Astrocyte of the spinal cord (primary cell): ENCODE measurements at places on chromosomes 7 and 10.

DNA sequence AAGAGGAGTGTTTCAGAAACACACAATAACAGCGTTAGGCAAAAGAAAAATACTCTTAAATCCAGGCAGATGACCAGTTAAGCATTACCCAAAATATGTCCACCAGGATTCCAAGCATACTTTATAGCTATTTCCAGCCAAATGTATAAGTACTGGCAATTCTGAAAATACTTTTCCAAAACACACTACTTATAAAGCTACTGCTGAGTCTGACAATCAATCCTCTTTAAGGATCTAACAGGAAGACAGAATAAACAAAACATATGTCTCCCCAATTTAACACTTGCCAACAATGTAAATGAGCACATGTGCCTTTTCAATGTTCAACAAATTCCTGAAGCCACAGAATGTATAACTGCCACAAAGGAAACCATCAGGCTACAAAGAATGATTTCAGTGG lies 370.9 kb downstream of the SORCS1 start:
- no peak for DNase-seq

- DNase-seq: no peak
Measured at GRCh38 chr7:36677769-36678437, 46.4 kb downstream of the AOAH start.

GRCh38 chr7:15720849-15721471 lies 34.5 kb upstream of the MEOX2 start:
- DNase-seq: peak; percentile 64

DNA sequence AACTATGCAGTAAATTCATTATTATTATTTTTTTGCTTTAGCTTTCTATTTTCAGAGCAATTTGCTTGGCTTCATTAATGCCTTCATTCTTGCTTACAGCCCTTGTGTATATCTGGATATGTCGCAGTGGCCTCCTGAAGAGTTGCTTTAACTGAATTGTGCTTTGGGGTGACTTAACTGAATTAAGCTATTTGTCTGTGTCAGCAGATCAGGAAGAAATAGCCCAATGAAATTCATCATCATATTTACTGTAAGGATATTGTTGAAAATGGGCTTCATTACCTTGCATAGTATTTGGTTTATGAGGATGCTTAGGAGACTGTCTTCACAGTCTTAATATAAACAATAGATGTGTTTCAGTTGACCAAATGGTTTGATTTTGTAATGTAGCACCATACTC lies 59.7 kb upstream of the PIP4K2A start:
- no peak for DNase-seq

DNA sequence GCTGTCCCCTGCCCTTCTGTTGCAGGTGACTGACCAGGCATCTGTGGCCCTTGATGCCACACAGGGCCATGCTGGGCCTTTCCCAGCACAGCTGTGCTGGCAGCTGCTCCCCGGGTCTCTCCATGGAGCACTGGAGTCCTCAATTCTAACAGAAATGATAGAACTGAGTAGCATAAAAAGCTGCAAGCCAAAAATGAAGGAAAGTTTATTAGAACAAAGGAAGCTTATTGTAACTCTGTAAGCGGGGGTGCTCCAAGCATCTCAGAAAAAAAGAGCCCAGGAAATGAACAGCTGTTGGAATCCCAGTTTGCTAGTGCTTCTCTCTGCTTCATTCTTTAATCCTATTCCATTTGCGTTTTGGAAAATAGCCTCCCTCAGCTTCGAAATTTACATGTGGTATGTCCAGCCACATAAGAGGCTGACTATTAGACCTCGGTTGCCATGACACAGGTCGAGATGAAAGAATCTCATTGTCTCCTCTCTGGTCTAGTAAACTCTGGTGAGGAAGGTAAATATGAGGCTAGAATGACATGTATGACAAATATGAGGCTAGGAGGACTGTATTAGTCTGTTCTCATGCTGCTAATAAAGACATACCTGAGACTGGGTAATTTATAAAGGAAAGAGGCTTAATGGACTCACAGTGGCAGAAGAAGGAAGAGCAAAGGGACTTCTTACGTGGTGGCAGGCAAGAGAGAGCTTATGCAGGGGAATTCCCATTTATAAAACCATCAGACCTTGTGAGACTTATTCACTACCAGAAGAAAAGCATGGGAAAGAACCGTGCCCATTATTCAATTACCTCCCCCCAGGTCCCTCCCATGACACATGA lies 23.7 kb downstream of the EPDR1 start:
- no peak for DNase-seq

- peak; percentile 52 for DNase-seq
Measured at GRCh38 chr7:41053820-41054219, 649.1 kb downstream of the INHBA start.

DNA sequence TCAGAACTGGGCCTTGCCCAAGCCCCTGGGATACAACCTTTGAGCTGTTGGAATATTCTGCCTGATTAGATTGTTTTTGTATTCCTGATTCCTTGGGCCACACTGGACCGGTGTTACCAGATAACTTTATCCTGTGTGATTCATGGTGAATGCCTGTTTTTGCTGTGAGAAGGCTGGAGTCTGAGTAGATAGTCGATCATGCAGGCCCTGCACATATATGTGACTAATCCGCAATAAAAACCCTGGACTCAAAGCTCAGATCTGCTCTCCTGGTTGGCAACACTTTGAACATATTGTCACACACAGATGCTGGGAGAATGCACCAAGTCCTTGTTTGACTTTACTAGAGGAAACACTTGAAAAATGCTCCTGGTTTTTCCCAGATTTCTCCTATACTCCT lies 183.9 kb upstream of the MBL2 start:
- DNase-seq: no peak

DNA sequence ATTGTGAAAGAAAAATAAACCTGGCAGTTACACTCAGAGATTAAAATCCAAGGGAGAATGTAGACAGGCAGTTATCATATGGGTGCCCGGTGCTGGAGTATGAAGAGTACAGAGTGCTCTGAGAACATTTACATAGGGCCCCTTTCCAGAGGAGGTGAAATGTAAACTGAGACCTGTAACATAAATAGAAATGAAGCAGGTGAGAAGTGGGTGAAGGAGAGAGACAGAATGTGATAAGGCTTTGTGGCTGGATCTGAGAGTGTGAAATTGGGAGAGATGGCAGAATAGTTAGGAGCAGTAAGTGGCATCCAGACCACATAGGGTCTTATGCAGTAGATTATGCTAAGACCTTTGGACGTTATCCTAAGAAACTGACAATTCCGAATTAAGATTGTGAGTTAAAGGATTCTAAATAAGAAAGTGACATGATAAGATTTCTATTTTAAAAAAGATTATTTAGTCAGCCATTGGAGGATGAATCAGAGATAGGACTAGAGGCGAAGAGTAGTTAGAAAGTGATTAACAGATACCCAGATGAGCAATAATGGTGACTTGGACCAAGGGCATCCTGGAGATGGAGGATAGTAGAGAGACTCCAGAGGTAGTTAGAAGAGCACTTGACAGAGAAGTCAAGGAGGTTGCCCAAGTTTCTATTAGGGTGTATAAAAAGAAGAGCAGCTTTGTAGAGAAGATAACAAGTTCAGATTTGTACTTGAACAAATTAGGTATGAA lies 36.7 kb downstream of the DNAH11 start:
- DNase-seq: no peak

DNA sequence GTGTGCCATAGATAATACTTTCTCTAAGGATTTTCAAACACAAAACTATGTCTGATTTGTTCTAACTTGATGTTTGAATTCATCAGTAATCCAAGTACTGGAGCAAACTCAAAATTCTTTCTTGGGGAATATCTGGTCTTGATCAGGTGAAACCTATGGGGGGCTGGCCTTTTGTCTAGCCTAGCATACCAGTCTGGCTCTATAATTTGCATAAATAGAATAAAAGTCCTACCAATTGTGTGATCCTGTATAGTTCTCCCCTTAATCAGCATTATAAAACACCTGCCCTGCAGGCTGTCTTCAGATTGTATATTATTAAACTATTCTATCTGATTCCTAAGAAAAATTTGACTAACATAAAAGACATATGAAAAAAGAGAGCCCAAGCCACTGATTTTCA lies 233.8 kb upstream of the LRRN3 start:
- no peak for DNase-seq

DNA sequence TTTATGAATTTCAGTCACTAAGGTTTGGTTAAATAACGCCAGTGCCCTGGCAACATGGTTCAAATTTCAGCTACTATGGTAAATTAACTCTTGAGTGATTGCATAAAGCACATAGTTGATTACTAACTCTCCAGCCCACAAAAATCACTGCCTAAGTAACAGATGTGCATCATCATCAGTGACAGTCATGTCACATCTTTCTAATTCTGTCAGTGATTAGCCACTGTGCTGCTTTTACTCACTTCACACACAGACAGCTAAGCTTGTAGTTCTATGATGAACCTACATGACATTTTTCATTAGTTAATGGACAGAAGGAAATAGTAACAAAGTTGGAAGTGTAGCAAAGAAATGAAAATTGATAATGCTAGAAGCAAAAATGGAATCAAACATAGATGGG lies 108.9 kb downstream of the DNAH11 start:
- no peak for DNase-seq

DNA sequence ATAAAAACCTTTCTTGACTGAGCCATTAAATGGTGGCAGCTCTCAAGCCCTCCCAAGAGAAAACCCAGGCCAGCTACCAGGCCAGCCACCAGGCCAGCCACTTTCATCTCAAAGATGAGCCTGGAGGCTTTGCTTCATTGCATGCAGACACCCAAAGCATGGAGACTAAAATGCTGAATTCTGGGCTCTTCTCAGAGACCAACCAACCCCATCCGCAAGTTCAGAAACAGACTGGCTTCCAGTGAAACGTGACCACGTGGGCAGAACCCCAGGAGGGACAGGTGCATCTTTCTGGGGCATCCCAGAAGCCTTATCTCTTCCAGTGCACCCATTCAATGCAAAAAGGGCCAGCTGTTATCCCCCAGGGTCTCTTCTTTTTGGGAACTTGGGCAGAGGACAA lies 20.9 kb downstream of the CHST15 start:
- DNase-seq: no peak

- peak; percentile 83 for DNase-seq
Measured at GRCh38 chr7:65448816-65449504, 75.3 kb downstream of the ZNF92 start.

- no peak for DNase-seq
Measured at GRCh38 chr10:3238115-3238871, 65.7 kb upstream of the PITRM1 start.

GRCh38 chr7:26318921-26319320 lies 27.3 kb downstream of the SNX10 start:
- DNase-seq: no peak

GRCh38 chr7:30286749-30287148 lies 2.4 kb downstream of the ZNRF2 start:
- no peak for DNase-seq

- no peak for DNase-seq
Measured at GRCh38 chr7:64562256-64562625, 630 bp downstream of the ZNF680 start.

- no peak for DNase-seq
Measured at GRCh38 chr10:111824128-111824527, 359.4 kb downstream of the GPAM start.

GRCh38 chr7:107043921-107044346 lies 571 bp upstream of the PRKAR2B start:
- DNase-seq: no peak

DNA sequence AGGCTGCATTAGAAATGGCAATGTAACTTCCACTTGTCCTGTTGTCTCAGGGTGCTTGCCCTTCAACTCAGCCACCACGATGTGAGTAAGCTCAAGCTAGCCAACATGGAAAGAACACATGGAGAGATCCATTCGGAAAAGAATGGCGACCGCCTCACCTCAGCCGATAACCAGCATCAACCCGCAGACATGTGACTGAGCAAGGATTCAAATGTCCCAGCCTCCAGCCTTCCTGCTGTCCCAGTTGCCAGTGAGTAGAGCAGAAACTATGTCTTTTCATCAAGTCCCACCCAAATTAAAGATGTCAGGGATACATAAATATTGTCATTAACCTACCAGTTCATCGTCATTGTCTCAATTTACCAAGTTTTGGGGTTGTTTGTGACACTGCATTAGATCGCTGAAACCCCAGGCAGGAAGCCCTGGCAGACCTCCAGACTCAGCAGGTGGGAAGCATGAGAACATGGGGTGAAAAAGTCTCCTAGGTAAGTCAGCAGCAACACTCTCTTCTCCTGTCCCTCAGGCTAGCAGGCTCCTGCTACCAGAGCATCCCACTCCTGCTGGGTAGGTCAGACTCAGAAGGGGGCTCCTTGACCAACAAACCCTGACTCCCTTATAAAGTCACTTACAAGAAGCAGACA lies 67.0 kb downstream of the OSBPL3 start:
- DNase-seq: no peak

DNA sequence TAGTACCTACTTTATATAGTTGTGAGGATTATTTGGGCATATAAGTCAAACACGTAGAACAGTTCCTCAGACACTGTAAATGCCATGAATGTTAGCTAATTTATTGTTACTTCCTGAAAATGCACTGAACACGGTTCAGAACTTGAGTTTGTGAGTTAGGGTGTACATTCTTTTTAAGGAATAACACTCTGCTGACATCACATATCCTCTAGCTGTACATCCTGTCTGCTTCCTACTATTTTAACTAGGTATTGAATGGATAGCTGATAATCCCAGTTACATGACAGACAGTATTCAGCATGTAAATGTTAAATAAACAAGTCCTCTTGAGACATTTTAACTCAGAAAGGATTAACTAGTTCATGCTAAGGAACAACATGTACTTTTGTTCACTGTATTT lies 16.0 kb downstream of the SAMD8 start:
- DNase-seq: no peak

- peak; percentile 83 for DNase-seq
Measured at GRCh38 chr7:84042110-84042539, 152.5 kb downstream of the SEMA3A start.

GRCh38 chr7:17144322-17144721 lies 154.1 kb upstream of the AHR start:
- peak; percentile 32 for DNase-seq

DNA sequence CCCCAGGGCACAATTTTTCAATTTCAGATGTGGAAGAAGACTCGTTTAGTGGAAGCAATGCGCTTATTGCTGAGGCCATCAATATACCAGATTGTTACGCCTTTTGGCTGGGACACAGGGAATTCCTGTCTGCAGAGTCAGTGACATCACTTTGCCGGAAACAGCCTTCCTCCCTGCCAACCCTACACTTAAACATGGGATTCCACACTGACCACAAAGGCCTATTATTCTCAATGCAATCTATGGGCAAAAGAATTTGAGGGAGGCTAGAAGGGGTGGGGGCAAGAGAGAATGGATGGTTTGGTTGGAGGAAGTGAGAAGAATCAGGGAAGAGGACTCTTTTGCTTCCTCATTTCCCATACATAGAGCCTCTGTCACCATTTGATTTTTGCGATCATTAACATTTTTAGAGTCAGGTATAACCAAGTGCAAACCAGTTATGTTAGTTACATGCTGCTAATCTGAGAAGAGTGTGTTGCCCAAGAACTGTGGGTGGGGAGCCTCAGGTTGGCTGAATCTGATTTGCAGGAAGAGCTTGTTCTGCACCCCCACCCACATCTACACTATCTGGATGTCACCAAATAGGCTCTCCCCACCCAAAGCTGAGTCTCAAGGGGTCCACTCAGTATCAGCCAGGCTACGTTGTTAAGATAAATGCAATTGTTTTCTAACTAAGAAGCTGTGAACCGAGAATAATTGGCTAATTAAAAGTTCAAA lies 58.2 kb downstream of the ENTPD1 start:
- DNase-seq: peak; percentile 87

- DNase-seq: no peak
Measured at GRCh38 chr7:29569648-29570047, 6.0 kb downstream of the PRR15 start.
